Small intestine (tissue), 16 donors: ENCODE measurements at places on chromosomes 6 and 20.

DNA sequence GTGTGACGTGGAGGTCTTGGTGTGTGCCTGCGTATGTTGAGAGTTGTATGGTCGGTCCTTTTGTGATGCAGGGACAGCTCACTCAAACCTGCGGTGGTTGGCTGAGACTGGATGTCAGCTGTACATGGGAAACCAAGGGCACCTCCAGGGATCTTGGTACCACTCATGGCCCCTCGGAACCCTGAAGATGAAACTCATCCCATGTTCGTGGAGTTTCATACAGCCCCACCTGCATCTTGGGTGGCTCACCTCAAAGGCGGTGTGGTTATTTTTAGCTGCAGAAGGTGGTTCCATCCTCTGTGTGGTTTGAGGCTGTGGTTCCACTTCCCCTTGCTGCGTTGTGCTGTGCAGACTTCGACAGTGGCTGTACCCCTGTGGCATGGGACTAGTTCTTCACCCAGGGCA is 52.6 kb upstream of the SLC22A1 start:
- no peak overlapping the region for H3K27ac ChIP-seq
- H3K4me1 ChIP-seq, result no peaks in the 10 kb centered on the region
- no peak for DNase-seq

- H3K4me3 ChIP-seq, result no peak overlapping the region
- no peak overlapping the region for H3K27ac ChIP-seq
- H3K36me3 ChIP-seq, result no peaks in the 10 kb centered on the region
- no peak for DNase-seq
- no peaks in the 10 kb centered on the region for H3K4me1 ChIP-seq
- H3K27me3 ChIP-seq, result peaks cover 2% of the 10 kb centered on the region
Observed at GRCh38 chr20:33322456-33322855, 39.4 kb downstream of the BPIFB1 start.

GRCh38 chr6:97292671-97293070 is 9.7 kb upstream of the MMS22L start:
- DNase-seq, result no peak
- no peaks in the 10 kb centered on the region for H3K36me3 ChIP-seq
- H3K4me3 ChIP-seq, result no peak overlapping the region

GRCh38 chr6:98044151-98044561 is 761.1 kb upstream of the MMS22L start:
- no peaks in the 10 kb centered on the region for H3K36me3 ChIP-seq
- no peak for DNase-seq

DNA sequence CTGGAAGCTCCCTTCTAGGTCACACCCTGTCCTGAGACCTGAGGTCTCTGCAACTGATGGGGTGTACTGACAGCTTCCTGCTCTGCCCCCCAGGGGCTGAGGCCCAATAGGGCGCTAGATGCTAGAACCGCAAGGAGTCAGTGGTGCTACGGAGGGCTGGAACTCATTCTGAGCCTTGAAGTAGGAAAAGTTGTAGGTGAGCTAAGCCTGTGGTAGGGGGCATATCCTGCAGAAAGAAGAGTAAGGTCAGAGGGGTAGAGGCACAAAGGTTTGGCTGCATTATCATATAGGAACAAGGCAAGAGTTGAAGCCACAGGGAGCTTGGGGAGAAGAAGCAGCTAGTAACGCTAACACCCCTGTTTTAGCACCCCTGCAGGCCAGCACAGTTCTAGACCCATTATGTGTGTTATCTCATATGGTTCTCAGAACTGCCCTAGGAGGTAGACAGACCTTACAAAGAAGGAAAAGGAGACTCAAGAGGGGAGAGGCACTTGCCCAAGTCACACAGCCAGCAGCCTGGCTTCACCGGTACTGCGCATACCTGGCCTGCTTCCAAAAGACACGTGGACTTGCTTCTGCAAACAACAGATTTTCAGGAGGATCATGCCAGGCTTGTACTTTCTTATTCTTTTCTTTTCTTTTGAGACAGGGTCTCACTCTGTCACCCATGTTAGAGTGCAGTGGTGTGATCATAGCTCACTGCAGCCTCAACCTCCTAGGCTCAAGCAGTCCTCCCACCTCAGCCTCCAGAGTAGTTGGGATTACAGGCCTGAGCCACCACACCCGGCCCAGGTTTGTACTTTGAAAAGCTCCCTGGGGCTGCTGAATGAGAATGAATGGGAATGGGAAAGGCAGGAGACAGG is 156.1 kb downstream of the MRPL14 start:
- H3K4me1 ChIP-seq, result peaks cover 3% of the 10 kb centered on the region
- H3K27ac ChIP-seq, result no peak overlapping the region
- no peaks in the 10 kb centered on the region for H3K27me3 ChIP-seq
- no peaks in the 10 kb centered on the region for H3K36me3 ChIP-seq
- peak; percentile 71 for DNase-seq

- no peak for DNase-seq
- H3K4me3 ChIP-seq, result peak overlapping the region; percentile 62
- H3K27me3 ChIP-seq, result no peaks in the 10 kb centered on the region
- no peaks in the 10 kb centered on the region for H3K36me3 ChIP-seq
Observed at GRCh38 chr6:30061858-30062458, 893 bp downstream of the POLR1H start.

DNA sequence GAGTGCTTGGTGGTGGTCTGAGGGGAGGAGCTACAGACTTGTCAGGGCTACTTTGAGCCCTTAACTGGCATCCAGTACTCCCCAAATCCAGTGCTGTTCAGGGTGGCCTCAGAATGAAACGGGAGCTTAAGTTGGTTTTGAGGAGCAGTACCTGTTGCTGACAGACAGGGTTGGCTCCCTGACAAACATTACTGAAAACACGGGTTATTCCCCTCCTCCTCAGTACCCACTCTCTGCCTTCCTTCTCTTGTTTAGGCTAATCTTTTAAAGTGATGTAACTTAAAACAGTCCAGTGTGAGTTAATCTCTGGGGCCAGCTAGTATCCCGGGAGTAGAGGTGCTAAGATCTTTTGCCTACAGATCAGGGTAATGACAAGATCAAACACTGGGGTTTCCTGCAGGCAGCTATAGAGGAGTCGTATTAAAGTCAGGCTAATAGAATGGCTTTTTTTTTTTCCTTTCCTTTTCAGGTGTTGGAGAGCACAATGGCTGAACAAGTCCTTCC is 3.7 kb downstream of the TNFAIP3 start:
- no peaks in the 10 kb centered on the region for H3K27me3 ChIP-seq
- peaks cover 2% of the 10 kb centered on the region for H3K36me3 ChIP-seq
